ENCODE measurements at places on chromosomes 12 and 14.

DNA sequence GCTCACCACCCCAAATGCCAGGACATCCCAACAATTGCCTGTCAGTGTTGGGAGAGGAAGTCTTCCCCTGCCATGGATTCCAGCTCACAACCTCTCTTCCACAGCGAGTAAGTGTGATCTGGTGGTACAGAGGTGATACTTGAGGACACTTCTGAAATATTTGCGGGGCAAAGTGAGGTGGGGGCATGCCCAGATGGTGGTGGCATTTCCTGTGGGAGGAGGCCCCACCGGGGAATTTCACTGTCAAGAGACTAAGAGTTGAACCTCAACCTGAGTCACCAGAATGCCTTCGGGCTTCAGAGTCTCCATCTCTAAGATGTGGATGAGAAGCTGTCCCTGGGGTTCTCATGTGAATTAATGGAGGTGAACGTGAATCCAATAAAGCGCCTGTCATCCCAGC lies 122.3 kb upstream of the RFLNA start:
- DNase-seq: no peak

DNA sequence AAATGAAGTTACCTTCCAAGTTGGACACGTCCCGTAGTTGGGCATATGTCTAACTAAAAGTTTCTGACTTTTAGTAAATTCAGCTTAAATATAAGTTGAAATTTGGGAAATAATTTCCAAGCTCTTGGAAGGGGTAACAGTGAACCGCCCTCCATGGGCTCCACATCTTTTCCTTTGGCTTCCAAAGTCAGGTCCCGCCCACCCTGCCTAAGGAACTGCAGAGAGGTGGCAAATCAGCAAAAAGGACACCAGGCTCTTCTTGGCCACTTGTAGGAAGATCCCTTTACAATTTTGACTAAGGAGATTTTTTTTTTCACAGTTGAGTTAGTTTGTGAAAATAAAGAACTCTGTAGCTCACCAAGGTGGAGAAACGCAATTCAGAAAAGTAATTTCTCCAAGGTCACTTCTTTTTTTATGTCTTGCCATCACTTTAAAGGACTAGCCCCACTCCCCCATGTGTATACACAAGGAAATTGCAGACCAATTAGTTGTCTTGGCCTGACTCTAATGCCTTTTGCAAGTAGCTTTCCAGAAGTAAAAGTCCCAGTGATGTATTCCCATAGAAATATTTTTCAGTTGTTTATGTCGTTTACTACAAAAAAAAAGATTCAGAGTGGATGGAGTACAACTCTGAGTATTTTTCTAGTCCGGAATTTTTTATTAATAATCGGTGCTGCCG lies 181.2 kb downstream of the PELI2 start:
- DNase-seq: no peak

DNA sequence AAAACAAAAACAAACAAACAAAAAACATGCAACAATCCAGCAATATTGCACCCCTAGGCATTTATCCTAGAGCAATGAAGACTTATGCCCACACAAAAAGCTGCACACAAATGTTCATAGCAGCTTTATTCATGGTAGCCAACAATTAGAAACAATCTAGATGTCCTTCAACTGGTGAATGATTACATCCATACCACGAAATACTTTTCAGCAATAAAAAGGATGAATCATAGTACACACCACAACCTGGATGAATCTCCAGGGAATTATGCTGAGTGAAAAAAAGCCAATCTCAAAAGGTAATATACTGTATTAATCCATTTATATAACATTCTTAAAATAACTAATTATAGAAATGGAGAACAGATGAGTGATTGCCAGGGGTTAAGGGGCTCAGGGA lies 14.5 kb upstream of the GPR162 start:
- DNase-seq: no peak

GRCh38 chr12:132405742-132406251 lies 76.4 kb upstream of the GALNT9 start:
- no peak for DNase-seq

DNA sequence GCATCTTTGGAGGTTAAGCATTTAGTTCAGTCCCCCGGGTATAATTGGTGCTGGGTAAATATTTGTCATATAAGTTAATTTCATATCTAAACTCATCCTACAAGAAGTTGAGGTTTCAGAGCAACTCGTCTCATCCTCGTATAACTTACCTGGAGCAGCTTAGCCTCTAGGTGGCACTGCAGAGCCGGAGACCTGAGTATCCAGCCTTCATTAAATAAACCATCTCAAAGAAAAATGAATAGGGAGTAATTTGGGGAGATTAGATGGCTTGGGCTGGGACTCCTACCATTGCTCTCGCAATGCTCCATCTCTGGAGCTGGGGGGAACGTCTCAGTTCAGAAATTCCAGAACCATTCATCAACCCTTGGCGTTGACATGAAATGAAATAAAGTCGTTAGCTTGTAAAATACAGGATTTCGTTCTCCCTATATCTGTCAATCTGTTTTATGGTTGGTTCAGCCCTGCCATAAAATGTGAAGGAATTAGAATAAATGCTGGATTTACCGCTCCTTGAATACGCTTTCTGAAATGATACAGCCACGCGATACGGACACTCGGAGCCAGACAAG lies 122.9 kb upstream of the TMEM132D start:
- peak; percentile 47 for DNase-seq

DNA sequence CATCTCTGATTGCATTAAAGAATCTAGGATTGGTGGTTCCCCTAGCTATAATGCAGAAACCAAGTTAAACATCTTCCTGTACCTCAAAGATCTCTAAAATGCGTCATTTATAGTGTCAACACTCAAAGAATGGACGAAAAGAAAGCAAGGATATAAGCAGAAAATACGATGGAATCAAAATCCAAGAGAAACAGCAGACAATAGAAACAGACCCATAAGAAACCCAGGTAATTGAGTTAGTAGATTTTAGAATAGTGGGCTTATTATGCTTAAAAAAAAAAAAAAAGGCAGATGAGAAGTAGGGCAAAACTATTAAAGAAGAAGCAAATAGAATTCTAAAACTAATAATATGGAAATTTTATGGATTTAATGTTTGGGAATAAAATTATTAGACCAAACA lies 44.4 kb downstream of the USP15 start:
- DNase-seq: no peak

DNA sequence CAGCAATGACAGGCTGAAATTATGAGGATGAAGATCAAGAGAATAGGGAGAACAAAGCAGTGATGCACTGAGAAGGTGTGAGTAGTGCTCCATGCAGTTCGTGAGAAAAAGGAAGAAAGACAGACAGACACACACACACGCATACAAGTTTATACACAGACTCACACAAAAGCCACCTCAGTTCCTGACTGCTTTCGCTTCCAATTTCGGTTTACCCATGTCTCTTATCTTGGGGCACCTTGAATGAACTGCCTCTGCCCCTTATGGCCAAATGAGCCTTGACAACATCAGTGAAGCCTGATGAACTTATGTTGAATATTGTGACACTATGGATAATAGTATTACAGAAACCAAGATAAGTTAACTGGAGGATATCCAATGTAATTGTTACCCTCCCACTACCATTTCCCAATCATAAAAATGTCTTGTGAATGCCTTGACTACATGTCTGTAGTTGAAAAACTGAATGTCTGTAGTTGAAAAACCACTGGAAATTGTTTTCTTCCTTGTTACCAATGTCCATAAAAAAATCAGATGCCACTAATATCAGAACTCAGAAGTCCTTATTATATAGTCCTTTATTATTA lies 380.4 kb upstream of the DDHD1 start:
- DNase-seq: no peak

GRCh38 chr14:98138666-98139065 lies 1133.3 kb downstream of the BCL11B start:
- peak; percentile 25 for DNase-seq

- DNase-seq: no peak
Observed at GRCh38 chr14:87705439-87705896, 287.5 kb downstream of the GALC start.

DNA sequence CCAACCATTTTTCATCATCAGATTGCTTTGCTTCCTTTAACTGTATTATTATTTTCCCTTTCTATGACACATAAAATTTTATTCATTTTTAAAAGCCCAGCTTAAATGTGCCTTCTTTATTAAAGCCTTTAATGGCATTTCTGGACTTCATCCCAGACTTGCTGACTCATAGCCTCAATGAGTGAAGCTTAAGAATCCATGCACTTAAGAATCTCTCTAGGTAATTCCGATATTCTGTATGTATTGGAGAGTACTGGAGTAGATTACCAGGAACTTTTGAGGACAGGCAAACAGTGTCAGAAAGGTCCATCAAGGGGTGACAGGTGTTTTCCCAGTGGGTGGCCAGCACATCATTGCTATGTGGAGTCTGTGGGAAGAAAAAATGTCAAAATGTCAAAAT lies 107.9 kb downstream of the PTPRQ start:
- DNase-seq: no peak

DNA sequence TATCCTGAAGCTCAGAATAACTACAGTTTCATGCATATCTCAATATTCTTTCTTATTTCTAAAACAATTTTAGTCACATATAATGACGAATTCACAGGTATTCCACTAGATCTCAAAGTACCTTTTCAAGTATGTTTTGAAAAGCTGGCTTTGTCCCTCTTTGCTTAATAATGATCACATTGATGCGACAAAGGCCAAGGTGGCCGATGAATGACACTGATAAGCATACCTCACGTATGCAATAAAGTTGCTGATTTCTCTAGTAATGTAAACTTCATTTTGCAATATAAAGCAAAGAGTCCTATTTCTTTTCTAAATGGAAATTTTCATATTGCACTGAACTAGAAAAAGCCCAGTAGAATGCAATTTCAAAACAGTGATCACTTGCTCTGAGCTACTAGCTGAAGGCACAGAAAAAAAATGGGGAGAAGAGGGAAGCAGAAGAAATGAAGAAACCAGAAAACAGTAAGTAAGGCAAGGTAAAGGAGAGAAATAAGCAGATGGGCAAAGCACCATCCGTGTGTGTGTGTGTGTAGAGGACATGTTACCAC lies 29.3 kb downstream of the FGD6 start:
- no peak for DNase-seq

DNA sequence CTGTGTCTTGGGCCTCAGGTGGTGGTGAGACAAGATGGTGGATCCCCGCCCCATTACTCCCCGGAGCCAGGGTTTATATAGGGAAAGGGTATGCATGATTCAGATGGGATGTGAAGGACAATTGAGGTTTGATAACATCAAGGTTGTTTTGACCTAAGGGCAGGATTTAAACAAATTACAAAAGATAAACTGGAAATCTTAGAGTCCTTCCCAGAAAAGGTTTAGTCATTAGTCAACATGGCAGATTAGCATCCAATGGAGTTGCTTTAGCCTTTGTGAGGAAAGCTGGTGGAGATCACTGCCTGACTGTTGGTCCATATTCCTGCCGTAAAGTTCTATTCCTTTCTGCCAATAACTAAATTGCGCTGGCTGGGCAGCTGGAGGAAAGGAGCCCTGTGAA lies 15.6 kb upstream of the FRMD6 start:
- no peak for DNase-seq

DNA sequence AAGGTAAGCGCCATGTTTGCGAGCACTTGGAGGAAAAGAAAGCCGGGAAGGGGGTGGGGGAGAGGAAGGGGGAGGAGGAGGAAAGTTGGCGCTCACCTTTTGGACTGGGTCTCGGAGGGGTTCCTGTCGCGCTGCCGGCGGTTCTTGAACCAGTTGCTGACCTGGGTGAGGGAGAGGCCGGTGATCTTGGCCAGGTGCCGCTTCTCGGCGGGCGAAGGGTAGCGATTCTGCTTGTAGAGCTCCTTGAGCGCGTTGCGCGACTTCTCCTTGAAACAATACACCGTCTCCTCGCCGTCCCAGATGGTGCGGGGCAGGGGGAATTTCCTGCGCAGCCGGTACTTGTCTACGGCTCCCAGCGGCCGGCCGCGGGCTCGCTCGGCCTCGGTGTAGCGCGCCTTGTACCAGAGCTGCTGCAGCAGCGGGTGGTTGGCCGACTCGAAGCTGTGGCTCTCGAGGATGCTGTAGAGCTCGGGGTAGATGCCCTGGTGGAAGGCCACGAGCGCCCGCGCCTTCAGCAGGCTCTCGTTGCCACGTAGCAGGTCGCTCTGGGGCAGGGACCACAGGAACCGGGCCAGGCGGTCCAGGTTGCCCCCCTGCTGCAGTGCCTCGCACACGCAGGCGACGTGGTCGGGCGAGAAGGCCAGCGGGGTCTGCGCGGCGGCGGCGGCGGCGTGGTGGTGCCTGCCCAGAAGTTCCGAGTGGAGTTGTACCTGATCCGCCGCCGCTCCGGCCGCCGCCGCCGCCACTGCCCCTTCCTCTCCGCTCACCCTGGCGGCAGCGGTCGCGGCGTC lies 840 bp downstream of the SIX4 start:
- DNase-seq: peak; percentile 57

- no peak for DNase-seq
Observed at GRCh38 chr12:64551676-64552075, 58.6 kb upstream of the RASSF3 start.

- no peak for DNase-seq
Observed at GRCh38 chr12:9033265-9033887, 44.0 kb downstream of the KLRG1 start.

DNA sequence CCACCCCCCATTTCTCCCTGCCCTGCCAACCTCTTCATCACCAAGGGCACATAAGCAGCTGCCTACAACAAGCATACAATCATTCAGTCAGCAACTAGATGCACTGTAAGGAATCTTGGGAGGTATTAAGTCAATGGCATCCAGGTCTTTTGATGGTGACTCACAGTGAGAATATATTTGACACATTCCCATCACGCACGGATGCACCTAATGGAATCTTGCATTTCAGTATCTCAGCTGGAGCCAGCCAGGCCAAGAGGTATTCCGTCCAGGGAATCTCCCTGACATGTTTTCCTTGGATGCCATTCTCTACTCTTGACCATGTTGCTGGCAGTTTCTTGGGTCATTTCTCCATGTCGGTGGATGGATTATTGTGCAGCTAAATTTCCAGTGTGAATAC lies 73.9 kb upstream of the CAPRIN2 start:
- no peak for DNase-seq

- DNase-seq: no peak
Observed at GRCh38 chr12:6962285-6963015, 8.0 kb downstream of the PHB2 start.

GRCh38 chr12:39375206-39375808 lies 67.6 kb downstream of the KIF21A start:
- DNase-seq: no peak

GRCh38 chr12:102964872-102965271 lies 7.4 kb downstream of the ASCL1 start:
- DNase-seq: no peak

- DNase-seq: no peak
Observed at GRCh38 chr12:124131659-124132058, 158.6 kb downstream of the ZNF664 start.

- no peak for DNase-seq
Observed at GRCh38 chr12:53844994-53845844, 93.4 kb upstream of the HOXC13 start.

GRCh38 chr12:105860561-105861207 lies 278.1 kb downstream of the NUAK1 start:
- DNase-seq: no peak

- DNase-seq: peak; percentile 95
Observed at GRCh38 chr14:22888662-22889061, 5.6 kb downstream of the REM2 start.
